ENCODE measurements at places on chromosomes 7 and 10.

GRCh38 chr7:143362131-143363015, at the start of gene FAM131B:
Gene FAM131B (minus strand): TSS chr7:143362713. CDS start chr7:143362603, 110 bp downstream.
- peak; percentile 87 for DNase-seq

GRCh38 chr10:120017733-120018417, 125.3 kb downstream of the SEC23IP start:
- DNase-seq: no peak

GRCh38 chr7:22990588-22990949, 23.4 kb downstream of the HYCC1 start:
- no peak for DNase-seq

DNA sequence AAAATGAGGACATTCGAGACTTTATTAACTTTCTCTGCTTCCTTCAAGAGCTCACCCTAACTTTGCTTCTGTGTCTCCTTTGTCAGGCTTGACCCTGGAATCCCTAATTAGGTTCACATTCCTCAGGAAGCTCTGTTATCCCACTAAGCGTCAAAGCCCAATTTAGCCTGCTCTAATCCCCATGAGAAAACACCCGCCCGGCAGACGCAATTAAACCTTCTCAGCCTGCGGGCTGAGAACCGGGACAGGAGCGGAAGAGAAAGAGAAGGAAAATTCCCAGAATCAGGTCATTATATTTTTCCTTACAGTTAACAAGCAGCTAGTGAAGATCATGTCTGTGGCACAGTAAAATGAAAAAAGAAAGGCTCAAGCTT, 93.0 kb downstream of the TNS3 start:
- no peak for DNase-seq

GRCh38 chr7:3063016-3063753, 19.5 kb upstream of the CARD11 start:
- no peak for DNase-seq

GRCh38 chr7:159195946-159196345, 51.3 kb upstream of the VIPR2 start:
- no peak for DNase-seq

DNA sequence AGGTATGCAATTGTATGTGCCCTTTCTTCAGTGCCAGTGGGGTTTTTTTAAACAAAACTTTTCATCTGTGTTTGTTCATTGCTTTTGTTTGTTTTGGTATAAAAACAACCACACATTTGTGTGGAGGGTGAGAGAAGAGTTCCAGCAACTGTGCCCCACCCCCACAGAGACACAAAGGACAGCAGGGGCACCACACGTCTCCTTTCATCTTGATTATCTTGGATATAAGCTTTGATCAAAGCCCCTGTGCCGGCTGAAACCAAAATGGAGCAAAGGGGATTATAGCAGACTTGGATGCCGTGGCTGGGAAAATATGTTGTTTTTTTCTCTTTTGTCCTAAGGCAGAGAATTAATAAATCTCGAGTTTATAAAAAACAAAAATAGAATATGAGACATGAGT, 111.8 kb upstream of the RSU1 start:
- no peak for DNase-seq

DNA sequence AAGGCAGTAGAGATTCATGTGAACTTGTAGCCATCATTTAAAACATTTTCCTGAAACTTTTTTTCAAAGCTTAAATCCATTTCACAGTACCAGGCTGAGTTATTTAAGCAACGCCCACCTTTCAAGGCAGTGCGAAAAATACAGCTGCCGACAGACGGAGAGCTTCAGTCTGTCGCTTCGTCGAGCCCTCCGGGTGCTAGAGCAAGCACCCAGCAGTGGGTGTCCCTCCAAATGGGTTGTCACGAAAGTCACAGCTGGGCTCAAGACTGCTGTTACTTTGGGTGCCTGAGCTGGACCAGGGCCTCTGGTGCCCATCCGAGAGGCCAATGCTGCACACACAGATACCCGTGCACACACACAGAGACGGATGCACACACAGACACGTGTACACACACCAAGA, 135.6 kb downstream of the TCERG1L start:
- DNase-seq: no peak

GRCh38 chr7:27091941-27092818, 3.6 kb downstream of the HOXA1 start:
- no peak for DNase-seq

DNA sequence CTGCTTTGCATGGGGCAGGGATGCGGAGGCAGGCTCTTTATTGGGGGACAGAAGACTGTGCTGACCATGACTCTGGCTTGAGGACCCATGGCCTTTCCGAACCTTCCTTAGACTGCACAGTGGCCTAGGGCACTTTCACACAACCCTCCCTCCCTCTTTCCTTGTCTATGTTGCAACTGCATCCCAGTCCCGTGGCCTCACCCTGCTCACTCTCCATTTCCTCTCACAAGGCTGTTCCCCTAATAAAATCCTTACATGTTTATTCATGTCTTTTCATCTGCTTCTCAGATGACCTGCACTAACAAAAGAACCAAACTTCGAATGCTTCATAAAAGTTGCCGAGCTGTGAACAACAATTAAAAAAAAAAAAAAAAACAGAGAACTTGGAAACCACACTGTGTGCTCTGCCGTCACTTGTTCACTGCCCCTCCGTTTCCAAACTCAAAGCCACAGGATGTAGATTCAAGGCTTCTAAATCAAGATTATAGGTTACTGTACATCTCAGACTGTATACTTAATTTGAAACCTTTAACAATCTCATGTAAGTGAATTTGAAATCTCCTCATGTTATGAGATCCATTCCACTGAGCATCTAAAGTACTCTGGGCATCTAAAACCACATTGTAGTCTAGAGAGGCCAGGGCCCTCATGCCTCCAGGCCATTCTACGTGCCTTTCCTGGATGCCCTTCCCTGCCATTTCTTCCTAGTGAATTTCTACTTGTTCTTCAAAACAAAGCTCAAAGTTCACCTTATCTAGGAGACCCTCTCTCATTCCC, 265.9 kb downstream of the SNX13 start:
- no peak for DNase-seq

GRCh38 chr10:116722736-116723427, 19.5 kb downstream of the HSPA12A start:
- no peak for DNase-seq
